Cardiac septum (tissue), 1 donor: ENCODE measurements at places on chromosomes 2 and 18.

- no peak for DNase-seq
Observed at GRCh38 chr2:145744541-145745386, 1224.8 kb upstream of the ZEB2 start.

DNA sequence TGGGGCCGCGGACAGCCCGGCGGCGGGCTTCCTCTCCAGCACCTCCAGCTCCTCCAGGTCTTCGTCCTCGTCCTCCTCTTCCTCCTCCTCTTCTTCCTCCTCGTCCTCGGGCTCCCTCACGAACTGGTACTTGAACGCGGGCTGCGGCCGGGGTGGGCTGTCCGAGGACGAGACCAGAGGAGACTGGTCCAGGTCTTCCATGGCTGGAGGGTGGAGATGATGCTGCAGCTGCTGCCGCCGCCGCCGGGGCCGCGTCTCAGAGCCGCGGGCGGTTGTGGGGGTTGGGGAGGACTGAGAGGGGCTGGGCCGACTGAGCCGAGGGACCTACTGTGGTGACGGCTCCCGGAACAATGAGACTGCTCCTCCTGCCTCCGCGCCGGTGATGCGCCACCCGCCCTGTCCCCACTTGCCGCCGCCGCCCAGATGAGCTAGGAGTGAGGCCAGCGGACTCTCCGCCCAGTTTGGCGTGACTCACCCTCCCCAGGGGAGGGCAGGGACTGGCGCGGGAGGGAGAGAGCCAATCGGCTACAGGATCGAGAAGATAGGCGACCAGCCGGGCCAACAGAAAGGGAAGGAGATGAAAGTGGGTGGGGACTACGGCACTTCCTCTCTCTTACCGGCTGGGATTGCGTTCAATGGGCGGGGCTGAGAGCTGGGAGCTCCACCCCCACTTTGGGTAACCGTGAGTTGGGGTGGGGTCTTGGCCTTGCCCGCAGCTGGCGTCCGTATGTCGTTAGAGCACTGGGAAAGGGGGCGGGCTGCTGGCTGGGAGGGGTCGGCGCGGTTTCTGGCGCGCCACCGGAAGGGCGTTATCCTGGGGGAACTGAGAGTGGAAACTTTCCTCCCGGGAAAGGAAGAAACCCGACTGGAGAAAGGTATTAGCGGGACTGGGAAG is at the start of gene RTN4:
Gene RTN4 (minus strand): TSS at position 352 of the 895 bp plus-strand sequence. CDS start 151 bp downstream, at position 201.
- DNase-seq: peak; percentile 100

- no peak for DNase-seq
Observed at GRCh38 chr2:231655894-231656293, 52.4 kb upstream of the PTMA start.

DNA sequence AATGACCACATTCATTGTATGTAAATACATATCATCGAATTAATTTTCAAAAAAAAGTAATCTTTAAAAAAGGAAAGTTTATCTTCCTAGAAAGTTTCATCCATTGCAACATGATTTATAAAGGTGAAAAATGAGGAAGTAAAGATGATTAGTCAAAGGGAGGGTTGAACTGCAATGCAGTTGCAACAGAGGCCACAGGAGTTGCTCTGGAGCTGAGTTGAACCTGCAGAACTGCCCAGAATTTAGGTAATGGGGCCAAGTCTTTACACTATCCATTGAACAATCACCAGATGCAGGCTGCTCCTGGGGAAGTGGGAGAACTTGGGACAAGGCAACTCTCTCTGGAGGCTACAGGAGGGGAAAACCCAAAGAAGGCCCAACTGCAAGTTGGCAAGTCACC is 390.7 kb downstream of the METTL4 start:
- DNase-seq: no peak

DNA sequence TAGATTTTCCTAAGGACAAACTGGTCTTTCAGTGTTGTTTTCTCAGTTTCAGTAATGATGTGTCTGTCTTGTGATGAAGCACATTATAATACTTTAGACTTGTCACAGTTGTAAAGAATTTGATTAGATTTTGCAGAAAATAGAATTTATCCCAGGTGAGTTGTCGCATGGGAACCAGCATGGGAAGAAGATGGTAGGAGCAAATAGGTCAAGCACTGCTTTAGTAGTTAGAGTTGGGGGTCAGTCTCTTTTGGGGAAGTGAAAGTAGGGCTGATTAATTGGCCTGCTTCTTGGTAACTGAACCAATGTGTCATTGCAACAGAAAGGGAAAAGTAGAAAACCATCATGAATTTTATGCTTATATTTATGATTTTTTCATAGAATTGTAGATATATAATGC is 153.2 kb upstream of the MYO3B start:
- no peak for DNase-seq

GRCh38 chr2:217370391-217370790 is 510.5 kb upstream of the TNP1 start:
- no peak for DNase-seq

- no peak for DNase-seq
Observed at GRCh38 chr18:23883277-23883790, 131.2 kb upstream of the TTC39C start.

DNA sequence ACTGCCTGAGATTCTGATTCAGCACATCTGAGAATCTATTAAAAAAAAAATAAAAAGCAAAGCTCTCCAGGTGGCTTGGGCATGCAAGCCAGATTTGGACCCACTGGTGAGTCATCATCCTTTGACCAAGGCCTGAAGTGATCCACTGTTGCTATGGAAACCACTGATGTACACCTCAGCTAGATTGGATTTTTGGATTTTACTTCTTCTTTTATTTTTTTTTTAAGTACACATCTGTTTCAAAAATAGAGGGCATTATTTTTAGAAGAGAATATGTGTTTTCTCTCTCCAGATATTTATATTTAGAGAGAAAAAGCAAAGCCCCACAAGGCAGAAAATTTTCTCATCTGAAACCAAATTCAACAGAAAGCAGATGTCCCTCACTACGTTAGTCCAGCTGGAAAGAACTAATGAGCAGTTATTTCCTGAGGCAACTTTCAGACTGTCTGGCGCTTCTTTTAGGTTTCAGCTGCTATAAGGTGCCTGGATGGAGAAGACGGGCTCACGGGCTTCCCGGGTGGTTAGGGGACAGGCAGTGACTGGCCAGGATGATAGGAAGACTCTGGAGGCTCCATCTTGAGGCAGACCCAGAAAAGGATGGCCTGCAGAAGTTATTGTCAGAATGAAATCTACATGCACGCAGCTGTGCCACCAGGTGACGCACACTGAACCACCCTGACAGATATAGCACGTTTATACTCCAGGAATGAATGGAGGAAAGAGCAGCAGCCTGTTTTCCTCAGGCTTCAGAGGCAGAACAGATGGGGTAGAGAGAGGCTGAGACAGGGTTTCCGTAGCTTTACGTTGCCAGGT is 50.5 kb downstream of the MRPL35 start:
- no peak for DNase-seq

DNA sequence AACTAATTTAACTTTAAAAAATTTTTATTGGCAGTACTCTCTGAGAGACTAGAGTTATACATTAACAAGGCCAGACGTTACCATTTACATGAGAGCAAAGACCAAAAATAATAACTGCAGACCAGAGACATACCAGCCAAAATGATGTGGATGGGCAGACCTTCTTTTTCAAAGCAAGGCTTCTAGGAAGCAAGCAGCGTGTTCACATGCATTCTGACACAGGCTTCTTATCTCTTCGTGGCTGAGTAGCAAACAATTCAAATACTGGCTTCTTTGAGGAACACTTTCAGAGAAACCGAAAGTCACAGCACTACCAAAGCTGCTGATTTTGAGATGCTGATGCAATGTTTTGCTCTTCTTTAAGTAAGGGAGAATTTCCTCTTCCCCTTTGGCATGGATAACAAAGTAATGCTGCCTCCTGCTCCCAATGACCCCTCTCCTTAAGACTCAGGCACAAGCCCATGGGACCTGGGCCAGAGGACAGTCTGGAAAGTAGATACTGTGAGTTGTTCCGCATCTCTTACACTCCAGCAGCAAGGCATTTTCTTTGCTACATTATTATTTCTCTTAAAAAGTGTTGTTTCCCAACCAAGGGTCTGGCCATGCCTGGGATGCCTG is 181.9 kb downstream of the MREG start:
- no peak for DNase-seq

- DNase-seq: no peak
Observed at GRCh38 chr18:41599466-41599865, 355.6 kb upstream of the PIK3C3 start.

- no peak for DNase-seq
Observed at GRCh38 chr2:203328760-203329540, 756 bp downstream of the ABI2 start.

DNA sequence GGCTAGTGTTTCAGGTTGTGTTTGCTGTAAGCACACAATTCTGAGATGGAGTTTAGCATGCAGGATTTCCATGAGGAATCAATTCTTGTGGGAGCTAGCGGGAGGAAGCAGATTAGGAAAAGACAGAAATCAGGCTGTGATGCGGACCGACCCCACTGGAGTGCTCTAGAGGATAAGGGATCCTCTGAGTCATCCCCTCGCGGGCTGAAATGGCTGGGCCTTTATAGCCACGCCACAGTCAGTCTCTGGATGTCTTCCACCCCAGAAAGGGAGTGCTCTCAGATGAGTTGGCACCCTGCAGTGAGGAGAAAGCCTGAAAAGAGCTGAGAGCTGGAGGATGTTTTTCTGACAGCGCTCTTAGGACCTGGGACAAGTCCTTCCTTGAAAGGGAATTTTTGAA is 102.4 kb downstream of the GALNT3 start:
- no peak for DNase-seq

DNA sequence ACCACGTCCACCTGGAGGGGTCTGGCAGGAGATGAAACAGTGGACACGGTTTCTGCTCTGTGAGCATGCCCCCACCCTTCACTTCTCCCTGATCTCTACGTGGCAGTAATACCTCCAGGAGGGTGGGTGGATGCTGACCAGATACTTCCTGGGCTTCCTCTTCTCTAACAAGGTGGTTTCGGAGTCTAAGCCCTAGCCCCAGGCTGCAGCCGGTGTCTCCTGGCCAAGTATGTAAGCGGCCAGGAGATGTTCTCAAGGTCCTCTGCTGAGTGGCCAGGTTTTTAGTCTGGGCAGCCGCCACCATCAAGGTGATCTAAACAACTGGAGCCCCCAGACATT is 101.8 kb upstream of the ASB18 start:
- no peak for DNase-seq

DNA sequence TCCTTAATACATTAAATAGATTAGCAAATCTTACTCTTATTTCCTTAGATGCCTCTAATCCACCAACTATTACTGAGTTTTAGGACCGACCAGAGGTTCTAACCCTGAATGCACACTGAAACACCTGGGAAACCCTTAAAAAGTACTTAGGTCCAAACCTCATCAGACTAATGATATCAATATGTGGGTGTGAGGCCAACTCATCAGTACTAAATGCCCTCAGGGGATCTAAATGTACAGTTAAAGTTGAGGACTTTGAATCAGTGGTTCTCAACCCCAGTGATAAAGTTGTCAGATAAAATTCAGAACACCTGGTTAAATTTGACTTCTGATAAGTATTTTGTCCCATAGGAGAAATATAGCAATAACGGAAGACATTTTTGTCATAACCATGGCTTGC is 20.9 kb downstream of the MMADHC start:
- no peak for DNase-seq

DNA sequence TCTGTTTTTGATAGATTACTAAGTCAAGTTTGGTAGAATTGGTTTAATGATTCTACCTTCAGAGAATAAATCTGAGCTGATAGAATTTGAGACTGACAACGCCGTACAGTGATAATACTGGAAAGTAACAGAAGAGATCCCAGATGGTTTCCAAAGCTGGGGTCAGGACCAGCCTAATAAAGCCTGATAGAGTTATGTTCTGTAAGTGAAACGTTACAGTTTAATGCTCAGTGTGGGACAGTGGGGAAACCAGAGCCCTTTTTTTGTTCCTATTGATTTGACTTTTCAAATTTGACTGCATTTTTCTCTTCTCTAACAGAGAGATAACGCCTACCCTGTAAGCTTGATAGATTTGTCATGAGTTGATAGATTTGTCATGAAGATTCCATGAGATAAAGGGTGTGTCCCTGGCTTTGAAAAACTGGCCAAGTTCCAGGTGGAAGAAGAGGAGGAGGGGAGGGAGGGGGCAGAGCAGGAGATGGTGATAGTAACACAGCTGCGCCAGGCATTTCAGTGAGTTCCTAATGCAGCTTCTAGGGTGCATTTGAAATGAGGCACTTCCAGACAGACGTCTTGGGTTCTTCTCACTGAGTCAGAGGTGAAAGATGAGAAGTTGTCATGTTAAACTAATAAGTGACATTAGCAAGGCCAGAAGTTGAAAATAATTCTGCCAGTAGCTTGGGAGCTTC is 65.1 kb downstream of the CERS6 start:
- no peak for DNase-seq

GRCh38 chr18:77870199-77870598 is 620.6 kb downstream of the GALR1 start:
- DNase-seq: no peak

GRCh38 chr2:88016960-88017779 is 823 bp upstream of the RNU2-63P start:
- no peak for DNase-seq

DNA sequence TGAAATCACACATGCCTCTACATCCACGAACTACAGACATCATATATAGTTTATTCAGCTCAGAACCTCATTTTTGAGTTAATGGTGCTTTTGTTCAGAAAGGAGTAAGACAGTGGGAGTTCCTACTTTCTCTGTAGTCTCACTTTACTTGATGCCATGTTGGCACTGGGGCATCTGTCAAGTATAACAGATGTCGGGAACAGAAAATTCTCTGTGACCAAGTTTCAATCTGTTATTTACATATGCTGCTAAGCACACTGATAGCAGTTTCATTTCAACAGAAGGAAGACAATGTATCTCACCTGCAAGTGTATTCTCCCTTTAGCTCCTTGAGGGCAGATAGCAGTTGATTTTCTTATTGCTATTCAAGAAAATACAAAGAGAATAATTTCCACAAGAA is 774.1 kb downstream of the METTL4 start:
- no peak for DNase-seq

- DNase-seq: no peak
Observed at GRCh38 chr2:147030966-147031720, 813.7 kb upstream of the ACVR2A start.

- DNase-seq: no peak
Observed at GRCh38 chr2:169999054-169999453, 171.8 kb downstream of the UBR3 start.

GRCh38 chr2:207473049-207473930 is 56.5 kb upstream of the CREB1 start:
- DNase-seq: no peak

- DNase-seq: no peak
Observed at GRCh38 chr2:32931945-32932709, 14.6 kb upstream of the LTBP1 start.

GRCh38 chr2:102489646-102490045 is 16.6 kb downstream of the SLC9A4 start:
- no peak for DNase-seq

GRCh38 chr2:221095356-221095755 is 476.7 kb downstream of the EPHA4 start:
- no peak for DNase-seq

- DNase-seq: no peak
Observed at GRCh38 chr18:70494524-70494923, 205.7 kb downstream of the SOCS6 start.

GRCh38 chr2:180513389-180513788 is 467.0 kb upstream of the UBE2E3 start:
- no peak for DNase-seq
